ENCODE measurements at places on chromosomes 6 and 20.
A peak's percentile ranks its signal among the peaks of the same experiment; 100 is the strongest.

- no peak for DNase-seq
Observed at GRCh38 chr6:135114355-135115145, 59.9 kb upstream of the HBS1L start.

DNA sequence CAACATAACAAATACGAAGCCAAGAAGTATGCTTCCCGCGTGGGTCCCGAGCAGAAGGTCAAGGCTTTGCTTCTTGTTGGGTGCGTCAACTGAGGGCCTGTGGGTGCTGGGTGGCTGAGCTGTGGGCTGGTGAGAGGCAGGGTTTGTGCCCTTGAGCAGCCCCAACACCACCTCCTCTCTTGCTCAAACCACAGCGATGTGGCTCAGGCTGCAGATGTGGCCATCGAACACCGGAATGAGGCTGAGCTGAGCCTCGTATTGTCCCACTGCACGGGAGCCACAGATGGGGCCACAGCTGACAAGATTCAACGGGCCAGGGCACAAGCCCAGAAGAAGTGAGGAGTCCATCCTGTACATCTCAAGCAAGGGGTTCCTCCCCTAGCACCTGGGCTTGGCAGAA lies 7.0 kb upstream of the PTPRA start:
- no peak for DNase-seq

- no peak for DNase-seq
Observed at GRCh38 chr6:157644043-157644810, 178.8 kb upstream of the SNX9 start.

- no peak for DNase-seq
Observed at GRCh38 chr20:37669062-37669772, 24.6 kb upstream of the CTNNBL1 start.

DNA sequence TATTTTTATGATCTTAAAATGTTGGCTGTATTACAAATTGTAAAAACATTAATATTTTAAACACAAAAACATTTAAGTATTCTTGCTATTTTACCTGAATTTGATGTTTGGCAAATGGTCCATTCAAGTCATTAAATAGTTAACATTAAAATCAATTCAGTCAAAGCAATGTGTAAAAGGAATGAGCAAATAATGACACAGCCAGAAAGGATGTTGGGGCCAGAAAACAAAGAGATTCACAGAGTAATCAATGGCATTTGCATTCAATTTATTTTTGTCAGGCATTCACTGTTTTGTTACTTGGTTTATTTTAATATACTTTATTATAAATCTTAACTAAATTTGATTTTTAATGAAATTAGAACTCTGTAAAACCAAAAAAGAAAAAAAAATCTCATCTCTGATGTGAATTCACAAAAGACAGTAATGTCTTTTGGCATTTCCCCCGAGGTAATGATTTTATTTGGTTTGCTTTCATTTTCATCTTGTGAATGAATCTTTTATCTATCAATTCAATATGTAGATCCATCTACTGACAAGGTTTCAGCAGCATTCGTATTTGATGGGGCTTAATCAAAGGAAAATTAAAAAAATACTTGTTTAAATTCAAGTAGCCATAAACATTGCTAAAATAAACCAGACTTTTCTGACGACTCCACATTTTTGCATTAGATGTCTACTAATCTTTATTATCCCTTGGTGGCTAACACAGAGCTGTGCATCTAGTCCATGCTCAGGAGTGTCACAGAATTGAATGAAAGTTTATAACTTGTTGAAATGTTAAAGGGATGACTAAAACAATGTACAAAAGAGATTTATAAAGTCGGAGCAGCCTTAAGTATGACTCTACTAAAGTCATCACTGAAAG lies 866.7 kb upstream of the GJE1 start:
- peak; percentile 3 for DNase-seq

GRCh38 chr6:5501837-5502236 lies 240.5 kb downstream of the FARS2 start:
- no peak for DNase-seq

- DNase-seq: no peak
Observed at GRCh38 chr20:32135983-32136515, 26.5 kb downstream of the TM9SF4 start.

GRCh38 chr20:53040693-53041589 lies 68.8 kb downstream of the TSHZ2 start:
- DNase-seq: peak; percentile 10

DNA sequence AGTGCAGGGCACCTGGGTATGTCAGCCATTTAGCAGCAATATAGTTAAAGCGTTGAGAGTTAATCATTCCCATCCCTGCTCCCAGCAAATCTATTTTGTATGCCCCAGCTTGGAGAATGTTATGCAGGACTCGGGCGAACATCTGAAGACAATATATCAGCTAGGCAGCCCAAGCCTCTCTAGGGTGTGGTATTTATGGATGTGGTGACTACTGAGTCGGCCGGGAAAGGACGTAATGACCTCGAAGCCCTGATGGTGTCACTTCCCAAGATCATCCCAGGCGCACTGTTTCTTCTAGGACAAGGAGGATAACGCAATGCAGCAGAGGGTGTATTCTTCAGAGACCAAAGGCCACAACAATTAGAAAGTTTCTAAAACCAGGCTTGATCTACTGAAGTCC lies 63.6 kb upstream of the FAM184A start:
- no peak for DNase-seq

- no peak for DNase-seq
Observed at GRCh38 chr6:72216222-72217068, 330.1 kb downstream of the RIMS1 start.

- DNase-seq: no peak
Observed at GRCh38 chr6:157091856-157092460, 231.4 kb downstream of the TMEM242 start.

- no peak for DNase-seq
Observed at GRCh38 chr20:64242003-64242796, 13.3 kb upstream of the PCMTD2 start.

Measured in kidney glomerular epithelial cell (primary cell).